ENCODE measurements at places on chromosomes 16 and 17.

DNA sequence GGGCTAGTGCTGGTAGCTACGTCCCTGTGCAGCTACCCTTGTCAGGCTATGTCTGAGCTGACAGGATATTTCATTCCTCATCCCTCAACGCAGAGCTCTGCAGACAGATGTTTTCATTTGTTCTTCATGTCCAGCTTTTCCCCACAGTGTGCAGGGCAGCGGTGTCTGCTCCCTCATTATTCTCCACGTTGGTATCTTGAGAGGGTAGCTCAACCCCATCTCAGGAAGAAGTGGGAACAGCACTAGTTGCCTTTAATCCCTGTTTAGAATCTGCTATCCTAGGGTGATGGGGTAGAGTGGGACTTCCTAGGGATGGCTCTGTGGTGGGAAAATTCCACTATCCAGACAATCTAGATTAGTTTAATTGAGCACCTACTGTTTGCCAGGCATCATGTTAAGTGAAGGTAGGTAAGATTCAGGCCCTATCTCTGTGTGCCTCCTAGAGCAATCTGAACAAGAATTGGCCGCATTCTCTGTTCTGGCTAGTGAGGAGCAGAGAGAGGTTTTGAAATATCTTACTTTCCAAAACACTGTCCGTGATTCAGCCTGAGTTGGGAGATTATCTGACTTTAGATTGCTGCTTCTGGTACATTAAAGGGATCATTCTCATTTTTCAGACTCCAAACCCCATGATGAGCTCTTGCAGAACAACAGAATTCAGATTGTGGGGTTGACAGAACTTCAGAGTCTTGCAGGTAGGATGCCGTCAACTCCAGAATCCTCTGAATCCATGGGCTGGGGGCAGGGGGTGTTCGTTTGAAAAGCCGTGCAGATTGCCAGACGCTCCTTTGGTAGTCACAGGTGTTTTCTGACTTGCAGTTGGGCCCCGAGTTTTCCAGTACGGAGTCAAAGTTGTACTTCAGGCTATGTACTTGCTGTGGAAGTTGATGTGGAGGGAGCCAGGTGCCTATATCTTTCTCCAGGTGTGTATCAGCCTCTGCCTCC is 963 bp downstream of the ALG1 start:
- no peak for DNase-seq

- DNase-seq = no peak
Measured at GRCh38 chr16:35516551-35516950, 2057.1 kb downstream of the TP53TG3F start.

- no peak for DNase-seq
Measured at GRCh38 chr17:71585540-71585939, 535.3 kb upstream of the SOX9 start.

- peak; percentile 41 for DNase-seq
Measured at GRCh38 chr17:47277921-47278320, 24.3 kb downstream of the ITGB3 start.

- no peak for DNase-seq
Measured at GRCh38 chr16:29641561-29641960, 21.5 kb upstream of the SPN start.

DNA sequence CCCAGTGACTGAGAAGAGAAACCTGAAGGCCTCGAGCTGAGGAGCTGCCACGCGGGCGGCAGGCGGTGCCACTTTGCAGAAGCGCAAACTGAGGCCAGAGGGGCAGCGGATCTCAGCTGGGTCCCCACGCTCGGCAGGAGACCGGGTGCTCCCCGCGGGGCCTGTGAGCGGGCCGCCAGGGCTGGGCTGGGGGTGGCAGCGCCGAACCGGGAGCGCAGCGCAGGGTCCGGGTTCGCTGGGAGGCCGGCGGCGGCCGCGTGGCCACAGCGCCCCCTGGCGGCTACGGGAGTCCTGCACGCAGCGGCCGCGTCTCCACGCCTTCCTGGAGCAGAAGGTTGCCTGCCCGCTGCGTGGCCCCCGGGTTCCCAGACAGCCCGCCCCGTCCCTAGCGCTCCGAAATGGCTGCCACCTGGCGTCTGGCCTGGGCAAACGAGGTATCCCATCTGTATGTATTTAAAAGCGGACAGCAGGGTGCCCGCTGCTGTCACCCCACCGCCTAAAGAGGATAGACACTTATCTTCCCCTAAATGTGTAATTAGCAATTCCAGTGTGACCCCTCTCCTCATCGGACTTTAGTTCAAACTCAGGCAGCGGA is 96.1 kb upstream of the CDH5 start:
- peak; percentile 84 for DNase-seq

- DNase-seq = no peak
Measured at GRCh38 chr17:42403150-42403549, 14.9 kb upstream of the STAT3 start.

GRCh38 chr17:17300624-17301568 is 2.3 kb upstream of the NT5M start:
- DNase-seq = peak; percentile 24

DNA sequence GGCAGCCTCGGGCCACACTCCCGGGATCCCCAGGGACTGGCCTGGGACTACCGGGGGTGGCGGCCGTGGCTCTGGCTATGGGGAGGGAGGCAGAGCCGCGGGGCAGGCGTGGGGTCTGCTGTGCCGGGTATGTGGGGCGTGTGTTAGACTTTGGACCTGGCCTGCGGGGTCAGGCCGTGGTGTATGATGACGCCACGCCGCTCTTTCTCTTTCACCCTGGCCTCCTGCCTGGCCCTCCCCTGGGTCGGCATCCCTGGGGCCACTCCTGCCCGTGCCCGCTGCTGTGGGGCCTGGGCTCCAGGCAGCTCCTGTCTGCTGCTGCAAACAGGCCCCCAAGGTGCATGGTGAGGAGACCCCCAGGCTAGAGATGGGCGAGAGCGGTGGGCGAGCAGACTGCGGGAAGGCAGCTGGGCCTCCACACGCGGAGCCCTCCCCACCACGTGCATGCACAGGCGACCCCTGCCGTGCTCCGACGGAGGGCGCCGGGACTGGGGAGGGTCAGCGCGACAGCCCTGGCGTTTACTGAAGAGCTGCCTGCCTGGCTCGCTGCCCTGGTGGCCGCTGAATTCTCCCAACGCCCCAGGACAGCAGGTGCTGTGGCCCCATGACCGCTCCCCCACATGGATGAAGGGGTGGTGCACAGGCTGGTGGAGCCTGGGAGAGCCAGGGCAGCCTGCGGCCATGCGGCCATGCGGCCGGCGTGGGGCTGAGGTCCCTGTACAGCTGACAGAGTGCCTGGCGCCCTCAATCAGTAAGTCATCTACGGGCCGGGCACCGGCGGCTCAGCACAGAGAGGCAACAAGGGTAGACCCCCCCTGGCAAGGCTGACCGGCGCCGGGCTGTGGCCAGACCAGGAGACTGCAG is 16.0 kb downstream of the CAPN15 start:
- no peak for DNase-seq

DNA sequence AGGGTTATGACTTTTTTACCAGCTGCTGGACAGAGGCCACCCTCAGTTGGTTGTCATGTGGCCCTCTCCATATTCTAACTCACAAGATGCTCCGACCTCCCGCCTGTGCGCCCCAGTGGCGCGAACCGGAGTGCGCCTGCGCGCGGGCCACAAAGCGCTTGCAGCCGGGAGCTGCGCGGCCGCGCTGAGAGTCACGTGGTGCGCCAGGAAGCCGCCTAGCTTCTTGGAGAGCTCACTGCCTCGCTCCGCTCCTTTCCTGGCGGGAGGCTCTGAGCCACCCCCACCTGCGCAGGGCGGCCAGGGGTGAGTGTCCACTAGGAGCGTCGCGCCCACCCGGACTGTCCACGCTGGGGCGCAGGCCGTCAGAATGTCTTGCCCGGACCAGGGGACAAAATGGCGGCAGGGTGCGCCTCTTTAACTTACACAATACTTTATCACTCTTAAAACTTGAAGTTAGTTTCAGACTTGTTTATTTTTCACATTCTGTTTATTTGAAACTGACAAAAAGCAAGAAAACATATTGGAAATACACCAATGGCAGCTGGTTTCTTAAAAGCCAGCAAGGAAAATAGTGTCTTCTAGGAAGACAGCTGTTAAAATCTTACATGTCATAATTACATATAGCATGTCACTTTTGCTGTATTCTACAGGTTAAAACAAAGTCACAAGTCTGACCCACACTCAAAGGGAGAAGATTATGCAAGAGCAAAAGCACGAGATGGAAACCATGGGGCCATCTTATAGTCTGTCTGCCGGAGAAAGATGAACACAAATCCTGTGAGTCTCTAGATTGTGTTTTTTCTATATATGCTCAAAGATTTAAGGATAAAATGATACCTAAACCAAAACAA is 357.9 kb downstream of the CNTNAP4 start:
- no peak for DNase-seq

DNA sequence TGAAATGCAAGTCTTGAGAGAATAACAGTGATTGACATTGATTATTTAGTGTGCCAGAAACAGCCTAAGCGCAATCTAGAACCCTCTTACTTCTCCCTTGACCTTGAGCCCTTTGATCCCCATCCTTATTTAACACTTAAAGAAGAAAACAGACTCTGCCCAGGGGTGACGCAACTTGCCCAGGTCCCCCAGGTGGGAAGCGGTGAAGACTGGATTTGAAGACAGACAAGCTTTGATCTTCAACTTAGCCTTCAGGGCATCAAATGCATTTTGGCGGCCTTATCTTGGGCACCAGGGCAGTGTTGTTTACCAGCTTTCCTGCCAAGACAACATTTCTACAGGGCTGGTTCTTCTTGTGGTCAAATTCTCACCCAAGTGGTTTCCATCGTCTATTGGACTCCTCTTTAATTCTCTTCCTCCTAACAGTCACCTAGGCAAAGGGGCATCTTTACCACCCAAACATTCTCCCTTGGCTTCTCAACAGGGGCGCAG is 8.9 kb upstream of the CIITA start:
- no peak for DNase-seq

DNA sequence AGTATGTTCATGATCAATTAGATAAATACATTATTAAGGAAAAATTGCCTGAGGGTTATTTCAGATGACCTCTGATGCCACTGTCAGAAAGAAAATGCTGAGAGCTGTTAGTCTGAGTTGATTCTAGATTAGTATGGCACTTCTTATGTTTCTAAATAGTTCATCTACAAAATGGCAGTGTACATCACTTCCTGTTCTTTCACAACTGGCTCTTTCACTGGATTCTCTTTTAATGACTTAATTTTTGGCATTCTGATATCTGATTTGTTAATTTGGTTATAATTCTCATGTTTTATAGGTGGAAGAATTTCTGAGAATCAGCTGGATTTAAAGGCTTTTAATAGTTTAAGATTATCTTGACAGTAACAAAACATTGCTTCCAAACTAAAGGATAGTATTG is 3.3 kb downstream of the TAOK1 start:
- DNase-seq = peak; percentile 71
